ENCODE measurements at places on chromosomes 12 and 14. TPM values are rescaled to one million over a fixed set of nuclear protein-coding genes. Genes with fewer than 3 reads are reported as not detected.

Gene KRT77
- not detected for total RNA-seq

Gene TAS2R8
- not detected for total RNA-seq

Gene PTPRO
- 0.08 TPM for total RNA-seq

Gene P2RX2
- not detected for total RNA-seq

Gene KRT2
- not detected for total RNA-seq

Data from A549 treated with DMSO at 1 μM for 4 hours (cell line).